Mucosa of gallbladder (tissue), 1 donor: ENCODE measurements at places on chromosomes 1 and 21. TPM values are rescaled to one million over a fixed set of nuclear protein-coding genes. Genes with fewer than 3 reads are reported as not detected.

PDE4B gene
- 5.2 TPM for total RNA-seq

CFHR4 gene
- total RNA-seq: not detected

PIK3R3 gene
- 22.0 TPM for total RNA-seq

OLFM3 gene
- not detected for total RNA-seq

GRCh38 chr1:241607497-241607896, 32.7 kb downstream of the CHML start:
- no peak for DNase-seq

- no peak for DNase-seq
Measured at GRCh38 chr21:46320331-46320801, 3.3 kb downstream of the C21orf58 start.
